ENCODE measurements at places on chromosomes 16 and 17. TPM values are rescaled to one million over a fixed set of nuclear protein-coding genes. Genes with fewer than 3 reads are reported as not detected.

- peak; percentile 64 for DNase-seq
Measured at GRCh38 chr16:9090101-9090959, 1.1 kb upstream of the HAPSTR1 start.

The PYDC1 gene
- not detected for total RNA-seq

DNA sequence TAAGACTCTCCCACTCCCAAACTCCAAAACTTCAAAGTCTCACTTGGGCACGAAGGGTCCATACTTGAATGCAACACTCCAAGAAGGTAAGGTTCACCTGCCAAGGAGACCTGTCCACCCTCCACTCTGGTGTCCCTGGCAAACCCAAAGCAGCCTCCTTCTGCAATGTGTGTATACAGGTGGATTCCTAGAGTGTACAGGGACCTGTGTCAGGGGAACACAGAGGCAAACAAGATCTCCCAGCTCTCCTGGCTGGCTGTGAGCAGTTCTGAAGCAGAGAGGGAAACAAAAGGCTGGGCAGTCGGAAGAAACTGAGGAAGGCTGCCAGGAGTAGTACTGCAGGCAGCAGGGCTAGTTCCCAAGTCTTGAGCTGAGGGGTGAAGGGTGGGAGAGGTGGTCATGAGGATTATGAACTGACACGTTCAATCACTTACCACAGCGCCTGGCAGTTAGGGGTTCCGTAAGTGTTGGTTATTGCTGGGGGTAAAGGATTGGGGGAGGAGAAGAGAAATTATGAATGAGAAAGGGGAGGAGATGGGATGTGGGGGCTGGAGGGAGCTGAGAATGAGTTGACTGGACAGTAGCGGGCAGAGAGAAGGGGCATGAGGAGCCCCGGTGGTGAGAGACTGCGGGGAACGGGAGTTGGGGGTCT is 795 bp downstream of the KCTD13 start:
- peak; percentile 9 for DNase-seq

- DNase-seq: no peak
Measured at GRCh38 chr17:55198690-55199370, 65.9 kb upstream of the HLF start.

The TPSG1 gene
- not detected for total RNA-seq

DNA sequence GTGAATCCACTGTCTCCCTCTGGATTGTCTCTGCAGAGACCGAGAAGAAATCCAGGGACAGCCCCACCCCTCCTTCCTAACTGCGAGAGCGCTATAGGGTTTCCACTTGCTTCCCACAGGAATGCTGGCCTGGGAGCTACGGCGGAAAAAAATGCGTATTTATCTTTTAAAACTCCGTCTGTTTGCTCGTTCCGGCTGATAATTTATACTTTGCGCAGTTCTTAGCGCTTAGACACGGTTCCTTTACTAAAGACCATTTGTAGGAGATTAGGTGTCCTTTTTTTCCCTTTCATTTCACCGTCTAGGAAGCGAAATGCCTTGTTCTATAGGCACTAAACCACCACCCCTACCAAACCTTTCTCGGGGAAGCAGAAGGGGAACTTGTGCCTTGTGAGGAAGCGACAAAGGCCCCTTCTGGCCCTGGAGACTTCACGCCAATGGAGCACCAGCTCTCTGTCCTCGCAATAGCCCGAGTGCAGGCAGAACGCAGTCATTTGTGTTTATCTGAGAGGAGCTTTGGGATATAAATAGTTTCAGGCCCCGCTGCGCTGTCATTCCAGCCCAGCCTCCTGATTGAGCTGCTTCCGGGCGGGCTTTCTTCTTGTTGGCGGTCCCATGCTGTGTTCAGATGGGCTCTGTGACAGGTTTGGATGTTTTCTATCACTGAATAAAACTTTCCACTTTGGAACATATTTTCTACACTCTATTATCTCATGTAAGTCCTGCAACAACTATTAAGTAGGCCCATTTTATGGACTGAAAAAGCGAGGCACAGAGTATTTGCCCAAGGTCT is 791 bp upstream of the SUPT4H1 start:
- peak; percentile 83 for DNase-seq

The GPRC5C gene
- total RNA-seq: 22.4 TPM

DNA sequence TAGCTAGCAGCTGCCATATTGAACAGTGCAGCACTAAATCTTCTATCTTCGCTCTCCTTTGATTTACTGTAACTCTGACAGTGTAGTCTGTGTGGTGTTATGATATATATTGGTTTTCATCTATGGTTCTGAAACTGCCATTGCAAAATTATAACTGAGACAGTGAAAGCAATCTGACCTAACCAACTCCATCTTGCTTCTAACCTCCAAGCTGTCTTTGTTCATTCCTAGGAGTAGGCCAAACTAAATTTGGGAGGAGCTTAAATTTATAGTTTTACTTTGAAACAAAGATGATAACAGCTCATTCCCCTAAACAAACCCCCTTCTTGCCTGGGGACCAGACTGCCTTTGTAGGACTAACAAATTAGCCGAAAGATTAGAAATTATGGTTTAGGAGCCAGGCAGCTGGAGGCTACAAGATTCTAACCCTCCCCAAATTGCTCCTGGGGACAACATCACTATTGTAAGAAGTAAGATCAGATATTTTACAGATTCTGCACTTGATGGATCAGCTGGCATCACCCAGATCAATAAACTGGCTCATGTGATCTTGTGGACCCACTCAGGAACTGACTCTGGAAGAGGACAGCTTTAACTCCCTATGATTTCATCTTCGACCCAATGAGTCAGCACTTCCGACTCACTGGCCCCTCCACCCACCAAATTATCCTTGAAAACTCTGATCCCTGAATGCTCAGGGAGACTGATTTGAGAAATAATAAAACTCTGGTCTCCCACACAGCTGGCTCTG is 47.0 kb upstream of the FBXO47 start:
- no peak for DNase-seq

- DNase-seq: no peak
Measured at GRCh38 chr16:78961464-78961863, 639.1 kb downstream of the MAF start.

The FAM222B gene
- total RNA-seq: 78.5 TPM

The RPUSD1 gene
- total RNA-seq: 41.9 TPM

GRCh38 chr16:12716658-12717057 is 87.0 kb downstream of the CPPED1 start:
- DNase-seq: no peak

GRCh38 chr16:1884155-1884760 is 12.3 kb upstream of the MEIOB start:
- peak; percentile 54 for DNase-seq

The C16orf54 gene
- total RNA-seq: not detected

DNA sequence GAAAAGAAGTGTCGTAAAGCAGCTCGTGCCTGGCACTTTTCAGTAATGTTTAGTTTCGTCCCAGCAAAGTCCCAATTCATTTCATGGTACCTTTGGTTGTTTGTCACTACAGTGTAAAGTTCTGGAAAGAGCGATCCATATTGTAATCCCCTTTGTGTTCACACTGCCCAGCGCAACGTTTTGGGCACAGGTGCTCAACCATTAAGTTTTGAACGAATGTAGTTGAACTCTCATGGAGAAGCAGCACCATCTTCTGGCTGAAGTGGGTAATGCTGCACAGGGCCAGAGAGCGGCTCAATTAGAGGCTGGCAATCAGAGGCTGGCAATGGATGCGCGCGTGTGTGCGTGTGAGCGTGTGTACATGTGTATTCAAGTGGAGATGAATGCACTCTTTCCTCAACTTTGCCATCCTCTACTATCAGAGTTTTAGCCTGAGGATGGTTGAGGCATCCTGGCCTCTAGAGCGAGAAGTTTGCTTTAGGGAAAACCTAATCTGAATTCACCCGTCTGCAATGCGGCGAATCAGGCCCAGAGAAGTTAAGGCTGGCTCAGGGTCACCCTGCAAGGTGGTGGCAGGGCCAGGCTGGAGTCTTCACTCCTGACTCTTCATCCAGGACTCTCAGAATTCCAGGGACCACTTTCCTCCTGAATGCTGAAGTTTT is 29.9 kb downstream of the DYNLL2 start:
- peak; percentile 85 for DNase-seq

- no peak for DNase-seq
Measured at GRCh38 chr17:18994631-18995030, 9.9 kb downstream of the FAM83G start.

- no peak for DNase-seq
Measured at GRCh38 chr17:79000396-79001189, 9.0 kb downstream of the CANT1 start.

The KRTAP4-1 gene
- total RNA-seq: not detected

DNA sequence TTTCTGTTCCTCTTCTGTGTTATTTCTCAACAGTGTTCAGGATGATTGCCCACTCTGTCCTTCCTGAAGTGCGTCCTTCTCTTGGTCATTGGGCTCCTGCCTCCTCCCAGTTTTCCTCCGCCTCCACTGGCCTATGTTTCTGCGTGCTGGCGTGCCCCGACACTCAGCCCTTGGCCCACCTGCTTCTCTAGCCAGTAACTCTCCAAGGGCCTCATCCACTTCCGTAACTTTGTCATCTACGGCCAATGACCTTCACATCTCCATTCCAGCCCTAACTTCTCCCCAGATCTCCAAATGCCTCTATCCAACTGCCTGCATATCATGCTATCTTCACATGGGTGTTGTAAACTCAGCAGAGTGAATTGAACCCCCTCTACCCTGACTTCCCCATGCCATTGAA is 39.6 kb upstream of the RPL38 start:
- DNase-seq: no peak

The SNAI3 gene
- 19.4 TPM for total RNA-seq

The APOH gene
- total RNA-seq: not detected

The KRTAP3-1 gene
- not detected for total RNA-seq

All from GM23338 (cell line).